CD4-positive, alpha-beta T cell treated with Interleukin-6 for 4 hours (primary cell): ENCODE measurements at places on chromosomes 11 and 22.
A peak's percentile ranks its signal among the peaks of the same experiment; 100 is the strongest.

- no peak for DNase-seq
Measured at GRCh38 chr11:103534191-103534590, 425.0 kb downstream of the DYNC2H1 start.

DNA sequence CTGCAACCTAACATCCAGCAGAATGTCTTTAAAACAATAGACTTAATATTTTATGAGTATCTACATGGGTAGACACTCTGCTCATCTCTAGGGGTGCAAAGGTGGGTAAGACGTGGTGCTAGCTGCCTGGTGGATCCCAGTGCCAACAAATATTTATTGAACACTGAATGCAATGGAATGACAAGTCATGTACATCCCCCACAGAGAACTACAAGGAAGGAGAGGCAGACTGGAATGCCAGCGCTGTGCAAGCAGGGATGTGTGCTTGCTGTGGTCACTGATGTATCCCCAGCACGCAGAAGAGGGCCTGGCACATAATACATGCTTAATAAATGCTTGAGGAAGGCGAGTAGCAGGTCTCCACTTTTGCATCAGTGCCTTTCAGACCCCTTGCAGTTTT, 61.9 kb downstream of the CD6 start:
- DNase-seq, result no peak

DNA sequence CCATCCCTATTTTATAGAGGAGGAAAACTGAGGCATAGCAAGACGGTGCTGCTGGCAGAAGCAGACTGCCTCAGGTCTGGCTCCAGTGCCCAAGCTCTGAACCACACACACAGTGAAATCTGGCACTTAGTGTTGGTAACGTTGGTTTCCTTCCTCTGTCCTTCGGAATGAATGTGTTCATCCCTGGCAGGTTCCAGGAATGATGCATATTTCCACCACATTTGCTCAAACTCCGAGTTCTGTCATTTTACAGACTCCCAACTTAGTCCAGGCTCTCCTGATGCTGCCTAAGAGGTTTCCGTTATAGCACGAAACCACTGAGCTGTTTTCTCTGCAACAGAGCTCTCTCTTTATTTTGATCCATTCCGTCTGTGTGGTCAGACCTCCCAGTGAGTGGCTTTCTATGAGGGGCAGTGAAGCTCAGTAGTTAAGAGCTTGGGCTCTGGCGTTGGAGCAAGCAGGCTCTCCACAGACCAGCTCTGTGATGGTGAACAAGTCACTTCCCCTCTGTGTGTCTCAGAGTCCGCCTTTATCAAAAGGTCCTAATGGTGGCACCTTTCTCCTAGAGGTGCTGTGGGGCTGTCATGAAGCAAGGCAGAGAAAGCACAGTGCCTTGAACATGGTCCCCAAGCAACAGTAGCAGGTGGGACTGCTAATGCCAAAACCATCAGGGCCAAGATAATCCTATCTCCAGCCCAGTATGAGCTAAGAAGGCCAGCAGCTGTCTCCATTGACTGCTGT, 200.3 kb downstream of the MYO18B start:
- DNase-seq, result no peak

DNA sequence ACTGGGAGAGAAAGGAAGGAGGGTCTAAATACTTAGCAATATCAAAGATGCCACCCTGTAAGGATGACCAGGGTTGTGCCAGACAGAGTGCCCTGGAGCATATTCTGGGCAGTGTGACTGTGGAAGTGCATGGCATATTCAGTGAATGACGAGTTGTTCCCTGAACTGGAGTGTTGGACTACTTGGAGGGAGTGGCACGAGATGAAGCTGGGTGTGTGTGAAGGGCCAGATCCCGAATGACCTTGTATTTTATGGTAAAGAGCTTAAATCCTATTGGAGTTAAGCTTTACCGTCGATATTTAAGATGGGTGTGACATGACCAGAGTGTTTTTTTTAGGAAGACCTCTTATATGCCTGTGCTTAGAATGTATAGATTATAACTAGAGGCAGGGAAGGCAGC, 48.8 kb downstream of the STIM1 start:
- no peak for DNase-seq

- DNase-seq, result no peak
Measured at GRCh38 chr11:79054636-79055035, 386.2 kb downstream of the TENM4 start.

GRCh38 chr11:112176077-112176476, 765 bp downstream of the BCO2 start:
- no peak for DNase-seq

DNA sequence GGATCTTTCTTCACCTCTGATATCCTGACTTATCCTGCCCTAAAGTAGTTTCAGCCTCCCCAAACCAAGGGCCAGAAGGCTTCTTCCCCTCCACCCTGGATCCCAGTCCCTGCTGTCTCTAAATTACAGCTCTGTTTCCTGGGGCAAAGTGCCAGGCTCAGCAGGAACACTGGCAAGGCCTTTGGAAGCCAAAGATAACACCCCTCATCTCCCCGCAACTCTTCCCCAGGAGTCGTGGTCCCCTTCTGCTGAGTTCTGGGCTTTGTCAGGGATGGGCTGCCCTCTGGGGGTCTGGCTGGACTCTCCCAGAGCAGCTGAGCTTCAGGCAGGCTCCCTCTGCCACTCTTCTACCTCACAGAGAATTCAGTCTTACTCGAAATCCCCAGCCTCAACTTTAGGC, 53.8 kb upstream of the AMPD3 start:
- no peak for DNase-seq

DNA sequence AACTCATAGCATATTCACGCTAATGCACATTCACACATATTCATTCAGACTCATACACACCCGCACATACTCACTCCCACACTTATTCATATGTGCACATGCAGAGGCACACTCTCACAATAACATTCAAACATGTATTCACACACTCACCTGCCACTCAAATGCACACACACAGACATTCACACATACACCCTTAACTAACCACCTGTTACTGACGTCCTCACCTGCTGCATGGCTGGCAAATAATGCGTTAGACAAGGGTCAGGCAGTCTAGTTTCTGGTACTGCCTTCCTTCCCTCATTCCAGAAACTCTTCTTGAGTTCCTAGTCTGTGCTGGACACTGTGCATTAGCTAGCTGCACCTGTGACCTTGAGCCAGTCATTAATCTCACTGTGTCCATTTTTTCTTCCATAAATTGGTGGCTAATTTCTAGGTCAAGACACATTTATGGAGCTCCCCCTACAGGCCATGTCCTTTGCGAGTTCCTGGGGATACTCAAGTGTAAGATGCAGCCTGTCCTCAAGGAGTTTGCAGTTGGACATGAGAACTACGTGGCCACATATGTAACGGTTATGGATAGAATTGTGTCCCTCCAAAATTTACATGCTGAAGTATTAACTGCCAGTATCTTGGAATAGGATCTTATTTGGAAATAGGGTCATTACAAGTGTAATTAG, 34.5 kb upstream of the SEZ6L start:
- DNase-seq, result no peak

DNA sequence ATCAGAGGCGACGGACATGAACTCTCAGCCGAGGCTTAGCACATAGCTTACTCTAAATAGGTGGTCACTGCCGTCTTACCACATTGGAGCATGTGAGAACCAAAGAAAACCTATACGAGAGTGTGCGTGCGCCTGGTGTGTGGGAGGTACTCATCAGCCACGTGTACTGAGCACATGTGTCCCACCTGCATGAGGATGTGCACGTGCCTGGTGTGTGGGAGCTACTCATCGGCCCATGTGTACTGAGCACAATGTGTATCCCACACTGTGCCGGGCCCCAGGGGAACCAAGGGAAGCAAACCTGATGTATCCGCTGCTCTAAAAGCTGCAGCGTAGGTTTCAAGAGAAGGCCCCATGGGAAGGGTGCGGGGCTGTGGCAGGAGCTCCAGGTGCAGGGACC, 56.4 kb downstream of the ANO1 start:
- DNase-seq, result no peak

DNA sequence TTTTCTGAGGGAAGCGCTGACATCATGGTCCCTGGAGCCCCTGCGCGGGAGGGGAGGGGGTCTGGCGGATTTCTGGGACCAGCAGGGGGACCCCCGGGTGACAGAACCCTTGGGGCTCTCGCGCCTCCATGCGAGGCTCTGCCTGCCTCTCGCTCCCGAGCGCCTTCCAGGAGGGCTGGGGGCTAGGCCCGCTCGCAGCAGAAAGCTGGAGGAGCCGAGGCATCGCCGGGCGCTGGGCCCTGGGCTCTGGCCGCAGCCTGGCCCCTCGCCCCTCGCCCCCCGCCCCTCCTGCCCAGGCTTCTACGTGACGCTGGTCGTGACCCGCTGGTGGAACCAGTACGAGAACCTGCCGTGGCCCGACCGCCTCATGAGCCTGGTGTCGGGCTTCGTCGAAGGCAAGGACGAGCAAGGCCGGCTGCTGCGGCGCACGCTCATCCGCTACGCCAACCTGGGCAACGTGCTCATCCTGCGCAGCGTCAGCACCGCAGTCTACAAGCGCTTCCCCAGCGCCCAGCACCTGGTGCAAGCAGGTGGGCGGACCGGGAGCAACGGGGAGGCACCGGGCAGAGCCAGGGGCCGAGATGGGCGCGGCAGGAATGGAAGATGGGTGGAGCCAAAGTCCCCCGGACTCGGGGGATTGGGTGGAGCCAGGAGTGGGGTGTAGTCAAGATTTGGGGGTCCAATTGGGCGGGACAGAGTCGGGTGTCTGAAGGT, 5.4 kb downstream of the BEST1 start:
- DNase-seq, result peak; percentile 30

GRCh38 chr11:103465555-103466140, 356.4 kb downstream of the DYNC2H1 start:
- DNase-seq, result no peak

GRCh38 chr11:8709002-8709672, 26.5 kb downstream of the RPL27A start:
- DNase-seq, result no peak

DNA sequence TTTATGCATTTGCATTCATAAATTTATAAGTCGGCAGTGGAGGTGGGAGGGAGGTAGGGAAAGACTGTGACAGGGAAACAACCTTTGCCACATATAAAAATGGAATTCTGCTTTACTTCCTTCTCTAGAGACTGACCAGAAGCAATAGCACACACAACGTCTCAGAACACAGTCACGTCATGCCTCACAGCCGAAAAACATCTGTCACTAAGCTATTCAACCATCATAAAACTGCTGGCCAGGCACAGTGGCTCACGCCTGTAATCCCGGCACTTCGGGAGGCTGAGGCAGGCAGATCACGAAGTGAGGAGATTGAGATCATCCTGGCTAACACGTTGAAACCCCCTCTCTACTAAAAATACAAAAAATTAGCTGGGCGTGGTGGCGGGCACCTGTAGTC, 101.0 kb upstream of the CHRM4 start:
- no peak for DNase-seq

GRCh38 chr11:11963842-11964773, 44.3 kb downstream of the DKK3 start:
- DNase-seq, result no peak

DNA sequence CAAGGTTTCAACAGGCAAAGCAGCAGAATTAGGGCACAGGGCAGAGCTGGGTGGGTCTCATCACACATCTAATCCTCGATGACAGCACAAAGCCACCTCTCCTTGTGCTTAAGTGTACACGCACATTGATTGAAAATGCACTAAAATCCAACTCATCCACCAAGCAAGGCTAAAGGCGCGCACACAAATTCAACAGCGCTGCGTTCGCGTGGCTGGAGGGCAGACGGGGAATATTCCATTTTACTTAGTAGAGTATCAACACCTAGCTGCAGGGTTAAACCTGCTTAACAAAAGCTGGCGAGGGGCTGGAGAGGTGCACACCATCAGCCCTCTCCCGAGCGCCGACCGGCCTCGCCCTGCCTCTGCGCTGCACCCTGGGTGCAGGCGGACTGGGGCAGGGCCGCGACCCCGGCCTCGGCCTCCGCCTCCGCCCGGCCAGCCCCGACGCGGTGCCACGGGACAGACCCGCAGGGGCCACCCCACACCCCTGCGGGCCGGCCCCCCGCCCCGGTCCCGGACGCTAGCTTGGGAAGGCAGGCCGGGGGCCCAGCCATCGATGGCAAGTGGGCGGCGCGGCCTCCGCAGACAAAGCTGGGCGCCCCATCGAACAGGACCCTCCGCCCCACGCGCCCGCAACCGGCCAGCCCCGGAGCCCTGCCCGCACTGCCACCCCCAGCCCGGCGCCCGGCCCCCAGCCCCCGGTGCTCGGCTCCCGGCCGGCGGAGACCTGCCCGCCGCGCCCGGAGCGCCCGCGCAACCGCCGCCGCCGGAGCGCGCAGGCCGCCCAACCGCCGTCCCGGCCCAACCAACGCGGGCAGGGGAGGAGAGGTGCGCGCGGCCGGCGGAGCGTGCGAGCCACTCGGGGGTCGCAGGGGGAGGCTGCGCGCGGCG, 929 bp downstream of the PRDM10 start:
- DNase-seq, result peak; percentile 46

- no peak for DNase-seq
Measured at GRCh38 chr22:17429516-17429915, 60.3 kb downstream of the CECR2 start.

DNA sequence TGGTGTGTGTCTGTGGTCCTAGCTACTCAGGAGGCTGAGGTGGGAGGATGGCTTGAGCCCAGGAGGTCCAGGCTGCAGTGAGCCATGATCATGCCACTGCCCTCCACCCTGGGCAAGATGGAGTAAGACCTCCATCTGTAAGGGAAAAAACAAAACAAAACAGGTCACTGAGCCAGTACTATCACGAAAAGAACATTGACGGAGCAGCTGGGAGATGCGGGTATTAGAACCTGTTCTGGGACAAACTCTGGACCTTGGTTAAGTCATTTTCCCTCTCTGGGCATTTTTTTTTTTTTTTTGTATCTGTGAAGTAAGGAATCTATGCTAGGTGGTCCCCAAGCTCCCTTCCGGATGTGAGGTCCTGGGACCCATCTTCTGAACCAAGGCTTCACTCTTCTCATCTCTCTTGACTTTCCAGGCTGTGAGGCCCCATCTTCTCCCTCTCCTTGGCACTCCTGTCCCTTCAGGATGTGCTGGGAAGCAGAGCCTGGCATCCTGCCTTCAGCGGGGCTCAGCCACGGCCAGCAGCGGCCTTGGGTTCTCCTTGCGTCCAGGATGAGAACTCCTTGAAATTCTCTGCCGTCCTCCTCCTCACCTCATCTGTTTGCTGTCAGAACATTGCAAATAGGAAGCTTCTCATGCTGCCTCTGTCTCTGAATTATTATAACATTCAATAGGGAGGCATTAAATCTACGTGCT, 130.8 kb downstream of the GRIK4 start:
- DNase-seq, result no peak

DNA sequence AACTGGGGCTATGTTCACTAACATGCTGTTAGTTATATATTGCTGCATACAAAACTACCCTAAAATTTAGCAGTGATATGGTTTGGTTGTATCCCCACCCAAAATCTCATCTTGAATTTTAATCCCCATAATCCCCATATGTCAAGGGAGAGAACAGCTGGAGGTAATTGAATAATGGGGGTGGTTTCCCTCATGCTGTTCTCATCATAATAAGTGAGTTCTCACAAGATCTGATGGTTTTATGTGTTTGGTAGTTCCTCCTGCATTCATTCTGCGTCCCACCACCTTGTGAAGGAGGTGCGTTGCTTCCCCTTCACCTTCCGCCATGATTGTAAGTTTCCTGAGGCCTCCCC, 10.0 kb upstream of the PATL1 start:
- no peak for DNase-seq

DNA sequence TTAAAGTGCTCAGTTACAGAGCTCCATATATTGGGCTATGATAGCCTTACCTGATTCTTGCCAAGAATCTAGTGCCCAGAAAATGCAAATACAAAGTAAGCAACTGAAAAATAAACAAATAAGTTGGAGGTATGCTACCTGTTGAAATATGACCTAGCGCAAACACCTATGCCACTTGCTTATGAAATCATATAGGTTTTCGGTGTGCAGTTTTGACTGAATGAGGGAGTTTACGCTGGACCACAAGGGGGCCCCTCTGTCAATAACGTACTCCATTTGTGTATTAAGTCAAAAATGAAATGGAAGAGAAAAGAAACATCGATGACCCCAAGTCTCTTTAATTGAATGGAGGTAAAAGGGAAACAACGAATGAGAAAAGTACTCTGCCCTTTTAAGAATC, 84.9 kb upstream of the TRIM77 start:
- DNase-seq, result no peak
